ENCODE measurements at places on chromosomes 11 and 22.

- no peak for DNase-seq
These were observed 71.2 kb upstream of the WNT11 start for GRCh38 chr11:76277298-76278175.

- no peak for DNase-seq
These were observed 45.4 kb downstream of the TP53I11 start for GRCh38 chr11:44905131-44905866.

GRCh38 chr11:34890812-34891211 is 25.4 kb downstream of the APIP start:
- DNase-seq, result no peak

DNA sequence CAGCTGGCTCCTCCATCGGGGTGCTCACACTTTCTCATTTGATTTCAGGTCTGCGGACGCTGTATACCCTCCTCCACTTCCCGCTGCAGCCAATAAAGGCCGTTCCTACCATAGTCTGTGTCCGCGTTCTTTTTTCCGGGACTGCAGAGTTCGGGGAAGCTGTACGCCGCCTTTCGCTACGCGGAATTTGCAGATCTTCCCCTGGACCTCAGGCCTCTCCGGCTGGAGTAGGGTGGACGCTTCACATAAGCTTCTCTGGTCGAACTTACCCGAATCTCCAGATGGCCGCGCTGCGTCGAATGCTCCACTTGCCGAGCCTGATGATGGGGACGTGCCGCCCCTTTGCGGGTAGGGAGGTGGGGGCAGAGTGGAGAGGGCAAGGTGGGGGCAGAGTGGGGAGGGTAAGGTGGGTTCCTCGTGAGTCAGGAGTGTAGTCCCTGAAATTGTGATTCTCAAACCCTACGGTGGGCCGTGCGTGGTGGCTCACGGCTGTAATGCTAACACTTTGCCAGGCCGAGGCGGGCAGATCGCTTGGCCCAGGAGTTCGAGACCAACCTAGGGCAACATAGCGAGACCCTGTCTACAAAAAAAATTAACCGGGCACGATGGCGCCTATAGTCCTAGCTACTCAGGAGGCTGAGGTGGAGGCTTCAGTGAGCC is 617 bp downstream of the CSKMT start:
- DNase-seq, result no peak

DNA sequence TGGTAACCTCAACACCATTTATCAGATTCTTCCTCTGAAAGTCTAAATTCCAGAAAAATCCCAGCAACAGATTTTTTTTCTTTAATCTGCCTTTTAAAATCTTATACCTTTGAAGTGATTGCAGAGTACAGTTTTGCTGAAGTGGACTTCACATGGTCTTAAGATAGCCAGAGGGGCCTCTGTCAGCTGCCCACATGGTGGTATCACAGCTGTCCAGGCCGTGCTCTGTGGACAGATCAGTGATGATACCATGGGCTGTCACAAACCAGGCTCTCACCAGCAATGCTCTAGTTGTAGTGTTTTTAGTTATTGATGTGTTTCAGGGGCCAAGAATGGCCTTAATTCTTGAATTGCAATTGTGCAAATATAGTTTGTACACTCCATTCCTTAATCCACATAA is 44.0 kb downstream of the PARVA start:
- DNase-seq, result no peak

DNA sequence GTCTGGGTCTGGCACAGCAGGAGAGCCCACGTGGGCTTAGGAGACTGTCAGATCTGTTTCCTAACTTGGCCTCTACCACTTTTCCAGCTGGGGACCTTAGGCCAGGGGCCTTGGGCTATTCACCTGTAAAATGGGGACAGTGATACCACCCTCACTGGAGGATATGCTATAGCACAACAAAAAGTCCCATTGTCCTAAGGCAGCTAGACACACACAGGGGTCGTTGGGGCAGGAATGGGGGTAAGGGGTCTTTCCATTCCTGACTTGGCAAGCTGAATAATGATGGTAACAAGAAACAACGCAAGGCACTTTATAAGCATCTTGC is 2.6 kb upstream of the SH3BP1 start:
- no peak for DNase-seq

- no peak for DNase-seq
These were observed 1006.8 kb upstream of the CCDC90B start for GRCh38 chr11:84292955-84293354.

- no peak for DNase-seq
These were observed 4.8 kb downstream of the ESAM start for GRCh38 chr11:124757320-124757719.

DNA sequence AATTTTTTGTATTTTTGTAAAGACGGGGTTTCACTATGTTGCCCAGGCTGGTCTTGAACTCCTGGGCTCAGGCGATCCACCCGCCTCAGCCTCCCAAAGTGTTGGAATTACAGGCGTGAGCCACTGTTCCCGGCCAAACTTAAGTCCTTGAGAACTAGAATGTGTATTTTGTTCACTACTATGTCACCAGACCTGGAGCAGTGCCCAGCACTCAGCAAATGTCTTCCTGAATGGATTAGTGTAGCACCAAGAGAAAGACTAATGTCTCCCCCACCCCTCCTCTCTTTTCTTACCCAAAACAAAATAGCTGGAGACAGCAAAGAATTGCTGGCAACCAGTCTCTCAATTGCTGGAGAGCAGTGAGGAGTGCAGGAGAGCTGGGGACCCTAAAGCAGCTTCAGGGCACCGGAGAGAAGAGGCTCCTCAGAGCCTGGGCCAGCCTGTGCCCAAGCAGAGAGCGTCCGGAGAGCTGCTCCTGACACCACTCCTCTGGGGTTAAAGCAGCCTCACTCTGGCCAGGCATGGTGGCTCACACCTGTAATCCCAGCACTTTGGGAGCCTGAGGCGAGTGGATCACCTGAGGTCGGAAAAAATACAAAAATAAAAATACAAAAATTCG is 14.9 kb downstream of the SLC25A18 start:
- no peak for DNase-seq

DNA sequence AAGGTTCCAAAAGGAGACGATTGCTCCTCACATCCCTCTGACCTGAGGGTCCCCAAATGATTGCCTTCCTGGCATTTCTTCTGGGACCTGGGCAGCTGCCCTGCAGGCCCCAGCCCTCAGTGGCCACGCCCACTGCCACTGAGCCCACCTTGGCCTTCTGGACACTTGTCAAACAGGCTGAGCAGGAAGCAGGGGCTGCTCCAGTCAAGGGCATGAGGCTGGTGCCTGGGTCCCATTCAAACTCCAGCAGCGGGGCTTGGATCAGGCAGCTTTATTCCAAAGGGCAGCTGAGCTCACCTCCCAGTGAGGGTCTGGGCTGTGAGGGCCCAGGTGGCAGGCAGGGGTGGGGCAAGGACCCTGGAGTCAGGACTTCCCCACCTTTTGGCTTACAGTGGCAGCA is 13.6 kb downstream of the KCTD17 start:
- DNase-seq, result no peak

- no peak for DNase-seq
These were observed 146.5 kb downstream of the MYO18B start for GRCh38 chr22:25888399-25889054.

DNA sequence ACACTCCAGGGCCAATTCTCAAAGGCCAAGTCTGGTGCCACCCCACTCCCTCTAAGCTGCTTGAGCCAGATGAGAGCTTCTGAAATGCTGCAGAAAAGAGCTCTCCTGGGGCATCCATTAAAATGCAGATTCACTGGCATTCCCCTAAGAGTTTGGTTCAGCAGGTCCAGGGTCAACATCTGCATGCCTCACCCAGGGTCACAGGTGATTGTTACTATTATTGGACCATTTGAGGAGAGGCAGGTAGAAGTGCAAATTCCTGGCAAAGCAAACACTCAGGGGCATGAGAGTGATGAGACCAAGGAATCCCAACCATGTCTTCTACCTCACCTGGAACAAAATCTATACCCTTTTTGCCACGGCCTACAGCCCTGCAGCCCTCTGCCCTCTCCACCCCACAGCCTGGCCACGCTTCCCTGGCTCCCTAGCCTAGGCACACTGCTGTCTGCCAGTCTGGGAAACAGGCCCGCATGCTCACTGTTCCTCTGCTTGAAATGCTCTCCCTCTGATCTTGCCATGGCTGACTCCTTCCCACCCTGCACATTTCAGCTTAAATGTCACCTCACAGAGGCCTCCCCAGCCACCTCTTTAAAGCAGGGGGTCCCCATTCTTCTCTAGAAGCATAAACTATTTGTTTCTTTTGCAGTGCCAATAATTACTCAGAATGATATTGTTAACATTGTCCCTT is 4.4 kb upstream of the P2RX6 start:
- no peak for DNase-seq

GRCh38 chr11:100316952-100317351 is 370.1 kb upstream of the ARHGAP42 start:
- no peak for DNase-seq

DNA sequence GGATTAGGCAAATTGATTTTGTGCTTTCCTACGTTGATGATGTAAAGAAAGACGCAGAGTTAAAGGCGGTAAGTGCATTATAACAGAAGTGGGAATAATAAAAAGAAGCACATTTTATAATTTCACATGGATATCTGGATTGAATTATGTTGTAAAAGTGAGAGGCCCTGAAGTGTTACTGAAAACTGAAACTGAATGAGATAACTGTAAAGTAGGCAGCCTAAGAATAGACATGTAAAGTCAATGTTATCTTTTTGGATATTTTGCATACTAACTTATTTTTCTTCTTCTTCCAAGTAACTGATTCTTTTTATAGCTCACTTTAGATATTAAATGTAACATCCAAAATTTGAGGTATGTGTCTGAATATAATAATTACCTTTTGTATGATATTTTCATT is 28.3 kb downstream of the ANO5 start:
- DNase-seq, result no peak

DNA sequence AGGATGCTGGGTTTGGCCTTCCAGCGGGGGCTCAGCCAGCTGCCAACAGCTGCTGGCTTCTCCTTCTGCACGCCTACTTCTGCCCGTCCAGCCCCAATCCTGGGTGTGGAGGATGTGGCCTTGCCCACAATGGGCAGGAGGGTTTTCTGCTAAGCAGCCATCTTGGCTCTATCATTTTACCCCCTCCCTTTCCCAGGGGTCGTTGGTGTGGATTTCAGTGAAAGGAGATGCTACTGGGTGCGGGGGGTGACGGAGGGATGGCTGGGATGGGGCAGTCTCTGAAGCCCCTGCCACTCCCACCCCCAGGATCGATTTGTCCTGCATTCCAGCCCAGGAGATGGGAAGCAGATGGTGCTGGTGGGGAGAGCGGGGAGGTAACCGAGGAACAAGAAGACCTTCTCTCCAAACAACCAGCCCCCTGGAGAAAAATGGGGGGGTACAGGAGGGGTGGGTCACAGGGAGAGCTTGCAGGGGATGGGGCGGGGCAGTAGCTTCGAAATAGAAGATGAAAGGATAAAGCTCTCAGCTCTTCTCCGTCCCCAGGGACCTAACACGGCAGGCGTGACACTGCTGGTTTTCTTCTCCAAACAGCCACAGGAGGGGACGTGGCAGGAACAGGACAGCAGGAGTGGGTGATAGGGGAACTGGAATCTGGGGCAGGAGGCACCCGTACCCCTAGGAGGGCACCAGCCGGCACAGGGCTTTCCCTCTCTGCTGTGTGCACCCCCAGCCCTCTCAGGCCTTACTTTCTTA is 68.9 kb downstream of the NECTIN1 start:
- DNase-seq, result no peak

DNA sequence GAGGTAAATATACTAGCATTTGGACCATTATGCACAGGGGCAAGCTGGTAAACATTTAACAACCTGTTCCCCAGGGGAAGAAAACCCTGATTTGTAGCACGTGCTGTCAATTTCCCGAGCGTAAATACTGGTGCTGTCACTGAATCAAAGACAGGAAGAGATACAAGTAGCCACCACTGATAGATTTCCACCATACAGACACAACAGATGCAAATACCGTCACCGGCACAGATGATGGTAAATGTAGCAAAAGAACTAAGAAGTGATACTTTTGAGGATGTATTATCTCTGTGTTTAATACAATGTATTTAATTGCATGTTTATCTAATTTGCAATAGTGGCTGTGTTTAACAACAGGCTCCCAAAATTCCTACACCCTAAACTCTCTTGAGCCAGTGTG is 39.6 kb downstream of the SHISAL1 start:
- DNase-seq, result no peak

DNA sequence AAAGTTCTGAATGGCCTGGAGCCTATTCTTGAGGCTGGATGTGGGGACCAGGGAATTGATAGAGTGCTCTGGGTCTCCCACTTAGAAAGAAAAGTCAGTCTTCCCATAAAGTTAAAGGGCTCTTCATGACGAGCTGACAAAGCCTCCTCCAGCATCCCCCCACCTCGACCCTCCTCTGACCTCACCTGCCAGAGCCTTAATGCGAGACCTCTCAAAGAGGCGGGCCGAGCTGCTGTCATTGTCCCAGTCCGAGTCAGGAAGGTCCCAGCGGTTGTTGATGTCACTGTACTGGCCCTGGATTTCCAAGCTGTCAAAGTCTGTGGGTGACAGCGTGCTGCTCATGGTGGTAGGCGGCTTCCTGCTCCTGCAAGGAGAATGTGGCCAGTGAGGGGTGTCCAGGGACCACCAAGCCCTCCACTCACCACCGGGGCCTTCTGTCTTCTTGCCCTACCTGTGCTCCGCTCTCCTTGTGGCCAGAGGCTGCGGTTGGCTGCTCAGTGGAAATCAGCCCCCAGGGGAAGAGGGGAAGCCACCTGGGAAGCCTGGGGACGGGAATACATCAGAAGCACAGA is 8.0 kb downstream of the SPTBN2 start:
- DNase-seq, result no peak

GRCh38 chr11:14669958-14670357 is 26.4 kb downstream of the PDE3B start:
- no peak for DNase-seq

GRCh38 chr11:66414120-66414934 is 6.5 kb upstream of the NPAS4 start:
- DNase-seq, result no peak

DNA sequence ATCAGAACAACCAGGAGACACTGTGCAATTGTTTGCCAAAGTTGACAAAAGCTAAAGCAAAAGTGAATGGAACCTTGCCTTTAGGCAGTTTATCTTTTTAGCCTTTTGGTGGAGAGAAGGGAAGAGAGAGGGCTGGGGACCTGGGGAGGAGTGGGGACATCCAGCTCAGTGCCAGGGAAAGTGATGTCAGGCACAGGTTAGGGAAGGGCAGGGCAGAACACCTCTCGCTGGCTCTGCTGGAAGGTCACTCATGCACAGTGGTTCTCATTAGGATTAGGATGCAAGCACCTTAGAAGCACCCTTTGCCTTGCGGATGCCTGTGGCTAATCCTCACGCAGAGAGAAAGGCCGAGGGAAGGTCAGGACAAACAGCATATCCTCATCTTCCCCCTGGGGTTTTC is 14.3 kb upstream of the LINC01488 start:
- no peak for DNase-seq

DNA sequence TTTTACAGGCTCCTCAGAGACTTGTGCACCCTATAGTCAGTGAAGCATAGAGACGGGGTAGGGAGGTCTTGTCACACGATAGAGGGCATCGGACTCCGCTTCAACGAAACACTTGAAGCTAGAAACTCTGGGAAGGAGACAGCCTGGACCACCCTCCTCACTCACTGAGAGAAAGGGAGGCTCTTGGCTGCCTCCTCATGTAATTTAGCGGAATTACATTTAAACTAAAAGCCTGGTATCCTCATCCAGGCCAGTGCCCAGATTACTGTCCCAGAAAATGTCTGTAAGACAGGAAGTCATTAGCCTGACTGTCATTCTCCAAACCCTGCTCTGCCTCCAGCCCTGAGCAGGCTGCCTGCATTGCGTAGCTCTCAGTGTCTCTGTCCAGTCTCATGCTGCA is 36.0 kb downstream of the TTLL1 start:
- no peak for DNase-seq
